ENCODE measurements at places on chromosomes 4 and X.

DNA sequence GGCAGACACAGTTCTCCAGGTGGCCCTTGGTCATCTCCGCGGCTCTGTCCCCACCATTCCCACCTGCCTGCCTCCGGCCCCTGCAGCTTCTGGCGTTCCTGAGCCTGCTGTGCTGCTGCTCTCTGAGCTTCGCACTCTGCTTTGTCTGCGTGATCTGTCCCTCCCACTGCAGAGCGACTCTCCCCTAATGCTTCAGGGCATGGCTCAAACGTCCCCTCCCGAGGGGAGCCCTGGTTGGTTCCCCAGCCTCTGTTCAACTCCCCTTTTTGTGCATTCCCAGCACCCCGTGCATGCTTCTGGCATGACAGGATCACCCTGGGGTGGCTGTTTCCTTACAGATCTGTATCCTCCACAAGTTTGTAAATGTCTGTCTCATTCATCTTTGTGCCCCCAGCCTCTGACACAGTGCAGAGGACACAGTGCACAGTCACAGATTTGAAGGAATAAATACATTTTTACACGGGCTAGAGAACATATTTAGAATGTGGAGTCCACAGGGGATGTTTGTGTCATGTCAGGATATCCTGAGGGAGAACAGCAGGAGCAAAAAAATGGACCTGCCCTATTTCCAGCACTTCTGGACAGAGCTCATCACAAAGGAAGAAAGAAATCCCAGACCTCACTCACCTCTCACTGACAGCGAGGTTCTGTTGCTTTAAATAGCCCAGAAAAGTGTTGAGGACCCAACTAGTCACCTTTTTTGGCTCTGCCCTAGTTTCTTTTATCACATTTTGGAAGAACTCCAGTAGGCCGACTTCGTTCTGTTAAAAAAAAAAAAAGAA, 72.6 kb downstream of the GATB start:
- DNase-seq, result no peak

DNA sequence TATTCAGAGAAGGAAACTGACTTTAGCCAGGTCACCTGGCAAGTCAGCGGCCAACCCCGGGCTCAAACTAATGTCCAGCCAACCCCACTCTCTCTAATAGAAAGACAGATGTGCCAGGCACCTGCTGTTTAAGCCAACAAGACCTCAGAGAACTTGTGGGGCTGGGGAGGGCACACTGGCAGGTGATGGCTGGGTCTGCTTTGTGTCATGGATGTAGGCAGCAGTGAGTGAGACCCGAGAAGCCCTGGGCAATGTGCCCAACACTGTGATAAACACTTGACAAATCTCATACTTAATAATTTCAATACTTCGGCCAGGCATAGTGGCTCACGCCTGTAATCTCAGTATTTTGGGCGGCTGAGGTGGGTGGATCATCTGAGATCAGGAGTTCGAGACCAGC, 9.0 kb upstream of the CD99L2 start:
- DNase-seq, result no peak

DNA sequence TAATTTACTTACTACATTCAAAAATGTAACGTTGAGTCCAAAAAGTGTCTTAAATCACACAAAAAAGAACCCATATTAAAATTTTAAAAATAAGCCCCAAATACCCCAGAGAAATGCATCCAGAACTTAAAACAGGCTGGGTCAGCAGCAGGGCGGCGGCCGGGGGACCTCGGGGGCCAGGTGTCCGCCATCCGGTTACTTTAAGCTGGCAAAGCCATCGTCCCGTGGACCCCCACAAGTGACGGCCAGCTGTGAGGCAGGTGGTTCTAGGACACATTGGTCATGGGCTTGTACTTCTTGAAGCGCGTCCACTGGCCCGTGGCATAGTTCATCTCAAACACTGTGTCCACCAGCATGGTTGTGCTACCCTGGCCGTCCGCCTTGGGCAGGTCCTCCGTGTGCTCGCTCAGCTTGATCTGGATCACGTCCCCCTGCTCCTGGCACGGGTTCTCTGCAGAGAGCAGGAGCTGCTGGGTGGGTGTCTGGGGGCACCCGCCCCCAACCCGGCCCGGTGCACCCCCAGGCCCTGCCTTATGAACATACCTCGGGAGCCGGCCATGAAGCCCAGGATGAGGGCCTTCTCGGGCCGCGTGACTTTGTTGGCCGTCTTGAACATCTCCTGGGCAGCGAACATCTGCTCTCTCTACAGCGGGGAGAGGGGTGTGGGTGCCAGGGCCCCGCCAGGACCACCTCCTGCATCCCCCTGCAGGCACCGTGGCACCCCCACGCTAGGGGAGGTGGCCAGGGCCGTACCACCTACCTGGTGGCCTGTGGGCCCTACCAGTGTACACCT, 25.5 kb downstream of the NELFA start:
- no peak for DNase-seq

DNA sequence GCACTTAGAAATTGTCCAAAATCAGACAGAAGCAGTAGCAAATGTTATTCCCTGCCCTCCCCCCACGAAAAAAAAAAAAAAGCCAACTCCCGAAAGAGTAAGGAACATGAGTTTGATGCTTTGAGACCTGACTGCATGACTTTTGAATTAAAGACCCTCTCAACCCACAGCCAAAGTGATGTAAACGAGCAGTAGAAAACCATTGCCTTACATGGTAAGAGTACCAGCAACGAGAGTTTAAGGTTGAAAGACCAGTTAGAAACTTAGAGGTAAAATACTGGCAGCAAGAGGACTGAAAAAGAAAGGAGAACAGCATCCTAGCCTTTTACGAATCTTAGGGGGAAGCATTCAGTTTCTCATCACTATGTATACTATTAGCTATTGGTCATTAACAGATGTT, 10.0 kb upstream of the ANXA10 start:
- no peak for DNase-seq

GRCh38 chr4:169931964-169932363, 94.2 kb downstream of the MFAP3L start:
- no peak for DNase-seq

DNA sequence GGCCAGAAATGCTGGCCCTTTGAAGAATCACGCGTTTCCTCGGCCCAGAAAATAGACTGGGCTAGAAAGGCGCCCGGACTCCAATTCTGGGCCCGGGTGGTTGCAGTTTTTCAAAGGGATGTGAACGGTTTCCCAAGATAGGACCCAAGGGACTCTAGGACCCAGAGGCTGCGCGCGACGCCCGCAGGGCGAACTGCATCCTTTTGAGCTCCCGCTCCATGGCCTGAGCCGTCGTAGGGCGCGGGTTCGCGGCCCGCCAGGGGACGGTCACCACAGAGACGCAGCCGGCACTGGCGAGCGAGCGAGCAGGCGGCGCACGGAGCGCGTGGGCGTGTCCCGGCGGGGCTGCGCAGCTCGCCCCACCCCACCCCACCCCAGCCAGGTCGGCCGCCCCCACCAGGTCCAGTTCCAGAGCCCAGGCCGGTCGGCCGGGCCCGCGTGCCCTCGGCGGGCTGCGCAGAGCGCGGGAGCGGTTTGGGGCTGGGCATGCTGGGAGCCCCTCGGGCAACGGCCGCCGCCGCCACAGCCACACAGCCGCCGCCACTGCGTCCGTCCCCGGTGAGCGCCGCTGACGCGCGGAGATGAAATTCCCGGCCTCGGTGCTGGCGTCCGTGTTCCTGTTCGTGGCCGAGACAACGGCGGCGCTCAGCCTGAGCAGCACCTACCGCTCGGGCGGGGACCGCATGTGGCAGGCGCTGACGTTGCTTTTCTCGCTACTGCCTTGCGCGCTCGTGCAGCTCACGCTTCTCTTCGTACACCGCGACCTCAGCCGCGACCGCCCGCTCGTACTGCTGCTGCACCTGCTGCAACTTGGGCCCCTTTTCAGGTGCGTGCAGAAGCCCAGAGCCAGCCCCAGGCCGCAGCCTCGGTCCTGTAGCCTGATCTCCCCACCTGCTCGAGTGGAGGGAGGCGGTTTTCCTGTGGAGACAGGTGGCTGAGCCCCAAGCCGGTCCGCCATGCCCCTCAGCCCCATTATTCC, at the start of gene XK:
TSS of gene XK (plus strand) at position 411 of the 979 bp plus-strand sequence. CDS start at position 582, 171 bp downstream.
- no peak for DNase-seq

GRCh38 chr4:101198682-101199339, 148.5 kb downstream of the PPP3CA start:
- no peak for DNase-seq

GRCh38 chr4:77349796-77350195, 192.8 kb downstream of the CCNG2 start:
- no peak for DNase-seq

DNA sequence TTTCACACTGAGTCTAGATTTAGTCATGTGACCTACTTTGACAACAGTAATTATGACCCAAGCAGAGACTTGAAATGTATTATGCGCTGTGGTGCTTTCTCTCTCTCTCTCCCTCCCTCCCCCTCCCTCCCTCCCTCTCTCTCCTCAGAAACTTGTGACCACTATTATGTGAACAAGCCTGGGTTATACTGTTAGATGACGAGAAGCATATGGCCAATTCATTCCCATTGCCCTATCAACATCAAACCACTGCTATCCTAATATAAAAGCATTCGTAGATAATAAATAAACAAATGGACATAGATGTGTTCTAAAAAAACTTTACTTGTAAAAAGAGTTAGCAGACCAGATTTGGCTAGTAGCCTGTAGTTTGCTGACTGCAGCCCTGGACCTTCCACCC, 18.2 kb downstream of the FTHL17 start:
- DNase-seq, result no peak

- DNase-seq, result no peak
Observed at GRCh38 chr4:183411291-183411861, 33.1 kb upstream of the CDKN2AIP start.

DNA sequence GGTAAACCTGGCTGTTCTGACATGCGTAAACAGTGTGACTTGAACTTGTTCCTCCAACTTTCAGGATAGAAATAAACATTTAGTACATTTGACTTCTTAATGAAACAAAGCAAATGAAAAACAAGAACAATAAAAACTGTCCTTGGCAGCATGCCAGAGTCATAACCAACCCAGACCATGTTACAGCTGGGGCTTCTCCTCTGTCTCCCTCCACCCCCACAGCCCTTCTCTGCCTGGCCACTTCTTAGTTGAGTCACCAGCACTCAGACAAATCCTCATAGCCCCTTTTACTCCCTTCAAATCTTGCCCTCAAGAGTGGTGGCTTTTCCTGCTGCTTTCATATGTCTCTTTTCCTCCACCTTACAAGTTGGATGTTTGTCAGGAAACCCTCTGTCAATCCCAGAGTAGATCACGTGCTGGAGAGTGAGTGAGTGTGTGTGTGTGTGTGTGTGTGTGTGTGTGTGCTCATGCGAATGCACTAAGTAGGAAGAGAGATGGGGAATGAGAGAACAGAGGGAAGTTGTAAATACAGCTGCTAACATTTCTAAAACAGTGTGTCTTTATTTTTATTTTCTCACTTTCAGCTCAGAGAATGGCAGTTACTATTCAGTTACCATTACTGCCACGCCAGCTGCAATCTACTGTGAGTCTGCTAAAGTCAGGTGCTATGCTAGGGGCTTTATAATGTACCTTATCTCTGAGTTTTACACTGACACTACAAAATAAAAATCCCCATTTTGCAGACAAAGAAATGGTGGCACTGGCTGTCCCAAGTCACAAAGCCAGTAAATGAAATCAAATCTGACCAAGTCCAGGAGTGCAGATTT, 15.0 kb downstream of the SCARB2 start:
- DNase-seq, result no peak

GRCh38 chrX:120001787-120002186, 58.2 kb upstream of the NKAP start:
- no peak for DNase-seq

- no peak for DNase-seq
Observed at GRCh38 chrX:66042307-66043077, 2.6 kb upstream of the VSIG4 start.

GRCh38 chr4:5277079-5277478, 225.8 kb downstream of the STK32B start:
- DNase-seq, result no peak

- DNase-seq, result no peak
Observed at GRCh38 chr4:8596891-8597290, 4.3 kb downstream of the CPZ start.

DNA sequence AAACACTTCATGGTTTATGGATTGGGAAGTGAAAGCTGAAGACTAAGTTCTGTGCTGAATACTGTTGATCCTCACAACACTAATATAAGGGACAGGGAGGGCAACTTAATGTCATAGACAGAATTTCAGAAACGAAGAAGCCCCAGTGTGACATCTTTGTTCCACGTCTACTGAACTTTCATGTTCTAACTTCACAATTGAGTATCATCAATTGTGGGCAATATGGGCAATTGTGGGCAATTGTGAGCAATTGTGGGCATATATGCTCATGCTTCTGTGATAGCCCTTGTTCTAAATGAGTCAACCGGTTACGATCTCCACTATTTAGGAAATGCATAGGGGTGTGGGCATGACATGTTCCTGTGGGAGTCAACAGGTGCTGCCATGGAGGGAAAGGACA, 33.7 kb downstream of the CYBB start:
- no peak for DNase-seq

- DNase-seq, result peak; percentile 81
Observed at GRCh38 chrX:132615391-132616131, 126.7 kb upstream of the MBNL3 start.

- DNase-seq, result no peak
Observed at GRCh38 chr4:110615353-110616237, 7.3 kb downstream of the PITX2 start.

DNA sequence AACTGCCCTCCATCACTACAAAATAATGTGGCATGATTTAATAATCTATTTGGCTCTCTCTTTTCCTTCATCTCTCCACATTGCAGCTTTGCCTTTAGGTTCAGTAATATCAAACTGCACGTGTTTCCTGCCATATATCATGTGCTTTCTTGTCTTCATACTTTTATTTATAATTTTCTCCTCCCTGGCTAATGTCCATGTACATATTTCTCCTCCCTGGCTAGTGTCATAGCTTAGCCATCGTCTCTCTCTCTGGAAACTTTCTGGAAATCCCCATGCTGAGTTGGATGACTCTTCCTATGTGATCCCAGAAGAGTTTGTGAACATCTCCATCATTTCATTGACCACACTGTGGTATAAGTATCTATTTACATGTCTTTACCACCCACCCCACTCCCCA, 21.3 kb upstream of the PDGFC start:
- DNase-seq, result no peak

DNA sequence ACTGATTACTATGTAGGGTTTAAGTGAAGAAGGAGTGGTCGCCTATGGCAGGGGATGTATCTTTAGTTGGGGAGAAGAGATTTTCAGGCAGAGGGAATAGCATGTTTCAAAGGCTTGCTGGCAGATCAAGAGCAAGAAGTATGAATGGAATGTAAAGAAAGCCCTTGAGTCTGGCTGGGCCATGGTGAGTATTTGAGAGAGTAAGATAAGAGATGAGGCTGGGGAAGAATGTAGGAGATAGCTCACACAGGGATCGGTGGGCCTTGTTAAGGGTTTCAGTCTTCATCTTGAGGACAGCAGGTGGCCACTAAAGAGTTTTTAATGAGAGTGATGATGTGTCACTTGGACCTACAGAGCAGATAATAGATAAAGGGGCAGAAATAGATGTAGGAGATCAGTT, 319.1 kb upstream of the RPS6KA3 start:
- DNase-seq, result no peak

- DNase-seq, result no peak
Observed at GRCh38 chr4:136803433-136803832, 728.9 kb downstream of the PCDH18 start.

- no peak for DNase-seq
Observed at GRCh38 chr4:26958925-26959653, 98.4 kb downstream of the STIM2 start.

- no peak for DNase-seq
Observed at GRCh38 chr4:10577508-10578426, 106.8 kb downstream of the CLNK start.
